Epithelial cell of proximal tubule (primary cell): ENCODE measurements at places on chromosomes 7 and 10. TPM values are rescaled to one million over a fixed set of nuclear protein-coding genes. Genes with fewer than 3 reads are reported as not detected.

- no peak for DNase-seq
These were observed 147.4 kb upstream of the INSYN2A start for GRCh38 chr10:127343821-127344220.

DNA sequence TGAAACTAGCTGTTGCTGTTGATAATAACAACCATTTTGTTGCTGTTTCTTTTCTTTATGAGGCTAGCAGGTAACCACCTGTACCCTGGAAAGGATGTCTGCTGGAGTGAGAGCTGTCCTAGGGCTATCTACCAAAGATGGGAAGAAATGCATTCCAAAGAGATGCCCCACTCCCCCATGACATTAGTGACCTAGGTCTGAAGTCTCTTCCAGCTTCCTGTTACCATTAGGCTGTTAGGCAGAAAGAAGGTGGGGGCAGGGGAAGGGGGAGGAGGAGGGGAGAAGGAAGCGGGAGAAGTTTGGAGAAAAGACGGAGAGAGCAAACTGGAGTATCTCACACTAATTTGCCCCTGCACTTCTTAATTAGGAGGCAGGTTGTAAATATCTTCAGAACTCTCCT lies 118.5 kb downstream of the ABLIM1 start:
- no peak for DNase-seq

- DNase-seq = no peak
These were observed 280.6 kb upstream of the ETV1 start for GRCh38 chr7:14270099-14270498.

DNA sequence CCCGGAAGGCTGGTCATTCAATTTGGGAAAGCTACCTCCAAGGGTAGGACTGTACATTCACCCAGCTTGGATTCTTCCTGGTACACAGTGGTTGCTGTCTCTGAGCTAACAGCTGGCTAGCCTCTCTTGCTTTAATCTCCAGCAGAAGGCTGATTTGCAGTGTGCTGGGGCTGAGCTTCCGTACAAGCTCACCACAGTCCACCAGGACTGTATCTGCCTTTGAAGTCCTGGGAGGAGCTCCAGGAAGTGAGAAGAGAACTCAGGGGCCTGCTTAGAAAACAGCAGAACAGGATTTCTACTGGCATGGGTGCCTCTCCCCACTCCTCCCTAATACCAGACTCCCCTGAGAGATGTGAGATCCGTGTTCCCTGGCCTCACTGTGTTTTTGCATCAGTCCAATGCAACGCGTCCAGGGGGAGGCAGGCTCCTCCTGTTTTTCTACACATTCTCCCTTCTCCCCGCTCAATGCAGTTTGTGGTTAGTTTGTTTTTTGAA lies 6.6 kb downstream of the AFAP1L2 start:
- DNase-seq = no peak

RHOBTB1 gene
- 17.0 and 22.2 TPM in 2 replicates for total RNA-seq

DNA sequence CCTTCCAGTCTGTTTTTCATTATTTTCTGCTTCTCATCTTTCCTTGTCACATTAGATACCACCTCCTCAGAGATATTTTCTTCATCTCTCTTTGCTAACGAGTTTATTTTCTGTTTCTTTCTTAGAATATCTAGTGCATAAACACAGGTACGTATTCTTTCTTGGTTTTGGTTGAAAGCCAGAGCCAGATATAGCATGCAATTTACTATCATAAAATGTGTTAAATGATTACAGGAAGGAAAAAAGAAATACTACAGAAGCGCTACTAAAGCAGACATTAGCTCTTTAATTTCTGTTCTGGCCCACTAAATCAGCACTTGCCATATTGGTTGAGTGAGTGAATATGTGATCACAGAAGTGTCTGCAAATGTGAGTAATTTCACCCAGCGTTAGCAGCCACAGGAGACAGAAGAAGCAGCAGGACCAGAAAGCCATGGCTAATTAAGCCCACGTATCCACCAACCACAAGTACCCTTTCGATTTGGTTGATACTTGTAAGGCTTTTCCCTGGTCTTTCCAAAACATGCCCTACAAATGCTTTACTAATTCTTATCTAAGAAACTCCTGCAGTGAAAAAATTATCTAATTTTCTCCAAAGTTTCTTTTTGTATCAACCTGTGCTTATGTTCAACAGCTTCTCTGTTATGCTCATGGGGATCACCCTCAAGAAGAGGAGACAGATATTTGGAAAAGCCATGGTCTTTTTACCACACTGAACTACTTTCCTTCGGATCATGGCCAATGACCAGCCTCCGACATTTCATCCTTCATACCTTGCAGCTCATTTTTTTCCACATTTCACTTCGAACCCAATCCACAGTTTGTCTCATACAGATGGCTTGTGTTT lies 23.1 kb upstream of the MACC1 start:
- DNase-seq = no peak

DNA sequence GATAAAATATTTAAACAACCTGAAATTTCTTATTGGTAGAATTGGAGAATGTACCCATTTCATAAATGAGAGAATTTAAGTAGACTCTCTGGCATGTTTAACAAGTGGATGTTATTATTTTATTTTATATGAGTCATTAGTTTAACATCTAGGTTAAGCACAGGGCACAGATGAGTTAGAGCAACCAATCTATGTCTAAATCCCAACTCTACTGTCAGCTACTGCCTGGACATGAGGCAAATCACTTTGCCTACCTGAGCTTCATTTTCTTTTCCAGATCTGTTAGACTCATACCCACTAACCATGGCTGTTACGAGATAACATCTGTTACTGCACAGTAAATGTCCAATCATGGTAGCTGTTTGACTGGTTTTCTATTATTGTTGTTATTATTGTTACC lies 251.1 kb downstream of the INHBA start:
- no peak for DNase-seq

PILRA gene
- total RNA-seq = not detected in 2 replicates

LIPJ gene
- total RNA-seq = not detected in 2 replicates

DNA sequence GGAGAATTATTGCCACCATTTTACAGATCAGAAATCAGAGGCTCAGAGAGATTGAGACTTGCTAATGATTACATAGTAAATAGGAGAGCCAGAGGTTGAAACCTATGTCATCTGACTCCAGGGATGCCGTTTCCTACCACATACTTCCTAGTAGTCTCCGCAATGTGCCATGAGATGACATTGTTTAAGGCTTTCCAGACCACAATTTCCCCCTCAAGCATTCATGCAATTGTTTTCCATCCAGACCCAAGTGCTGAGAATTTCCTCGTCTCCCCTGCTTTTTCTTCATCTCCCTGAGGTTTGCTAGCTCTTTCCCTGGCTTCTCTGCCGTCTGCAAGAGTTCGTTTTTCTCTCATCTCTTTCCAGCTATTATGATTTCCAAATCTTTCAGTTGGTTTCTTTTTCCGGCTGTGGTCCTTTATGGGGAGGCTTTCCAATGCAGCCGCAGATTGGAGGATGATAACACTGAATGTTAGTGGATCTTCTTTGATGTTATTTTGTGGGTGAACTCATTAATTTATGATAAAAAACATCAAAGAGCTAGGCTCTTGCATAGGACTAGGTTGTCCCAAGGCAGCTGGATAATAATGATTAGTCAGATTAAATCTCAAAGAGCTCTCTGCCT lies 6.9 kb upstream of the GOLGA7B start:
- DNase-seq = no peak
